ENCODE measurements at places on chromosomes 5 and 9.

DNA sequence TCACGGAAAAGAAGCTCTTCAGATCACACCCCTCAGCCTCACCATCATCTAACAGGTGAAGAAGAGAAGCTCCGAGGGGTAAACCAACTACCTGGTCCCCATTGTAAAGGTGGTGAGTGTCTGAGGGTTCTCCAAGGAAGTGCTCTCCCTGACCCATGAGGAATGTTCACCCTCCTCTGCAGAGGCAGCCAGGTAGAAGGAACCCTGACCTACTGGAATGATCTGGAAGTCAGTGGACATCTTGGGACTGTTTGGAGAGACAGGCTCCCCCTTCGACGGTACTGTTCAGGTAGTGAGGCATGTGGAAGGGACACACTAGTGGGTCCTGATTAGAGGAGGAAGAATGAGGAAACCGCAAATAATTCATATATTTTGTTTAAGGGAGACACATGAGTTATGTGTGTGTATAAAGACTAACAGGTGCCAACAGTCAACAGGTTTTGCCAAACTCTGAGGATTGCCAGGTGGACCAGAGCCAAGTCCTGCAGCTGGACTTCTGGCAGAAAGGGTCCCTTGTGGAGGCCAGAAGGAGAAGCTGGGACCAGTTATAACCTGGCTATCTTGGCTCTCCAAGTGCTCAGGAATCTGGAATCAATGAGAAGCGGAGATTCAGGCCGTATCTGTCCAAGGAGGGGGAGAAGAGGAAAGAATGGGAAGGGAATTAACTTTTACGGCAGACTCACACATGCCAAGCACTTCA lies 3.0 kb upstream of the ZBTB34 start:
- DNase-seq, result no peak

DNA sequence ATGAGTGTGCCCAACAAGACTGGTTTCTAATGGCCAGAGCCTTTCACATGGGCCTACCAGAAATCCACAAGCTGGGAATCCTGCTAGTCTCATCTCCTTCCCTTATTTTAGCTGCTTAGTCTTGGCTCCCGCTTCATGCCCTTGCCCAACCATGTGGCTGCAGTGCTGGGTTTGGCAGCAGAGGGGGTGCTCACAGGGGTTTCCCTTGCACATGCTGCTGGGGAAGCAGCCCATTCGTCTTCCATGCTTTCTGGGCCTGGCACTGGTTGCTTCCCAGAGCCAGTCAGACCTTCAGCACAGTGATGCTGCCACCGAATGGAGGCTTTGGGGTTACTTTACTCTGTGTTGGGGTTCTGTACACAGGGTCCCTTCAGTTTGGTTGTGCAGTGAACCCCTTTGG lies 26.3 kb downstream of the SLC46A2 start:
- DNase-seq, result no peak

DNA sequence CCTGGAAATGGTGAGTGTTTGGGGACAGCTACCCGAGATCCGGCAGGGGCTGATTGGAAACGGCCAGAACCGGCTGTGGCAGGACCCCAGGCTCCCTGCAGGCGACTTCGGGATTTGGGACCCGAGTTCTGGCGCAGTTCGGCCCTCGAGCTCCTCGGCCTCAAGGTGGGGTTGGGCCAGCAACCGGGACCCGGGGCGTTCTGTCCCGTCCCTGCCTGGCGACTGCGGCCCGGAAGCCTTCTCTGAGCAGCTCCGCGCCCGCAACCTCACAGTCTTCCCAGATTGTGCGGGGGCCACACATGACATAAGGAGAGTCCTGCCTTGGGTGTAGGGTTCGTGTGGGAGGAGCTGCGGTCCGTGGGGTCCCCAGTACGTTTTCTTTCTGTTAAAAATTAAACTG lies 23.2 kb upstream of the NEURL1B start:
- no peak for DNase-seq

- DNase-seq, result no peak
These were observed 1.1 kb downstream of the CFAP90 start for GRCh38 chr5:7849681-7850394.

GRCh38 chr5:139118804-139119203 lies 79.4 kb downstream of the SIL1 start:
- DNase-seq, result no peak

- DNase-seq, result no peak
These were observed 117.9 kb upstream of the CDH12 start for GRCh38 chr5:22970956-22971618.

GRCh38 chr5:168315416-168316138 lies 24.1 kb downstream of the WWC1 start:
- DNase-seq, result no peak

DNA sequence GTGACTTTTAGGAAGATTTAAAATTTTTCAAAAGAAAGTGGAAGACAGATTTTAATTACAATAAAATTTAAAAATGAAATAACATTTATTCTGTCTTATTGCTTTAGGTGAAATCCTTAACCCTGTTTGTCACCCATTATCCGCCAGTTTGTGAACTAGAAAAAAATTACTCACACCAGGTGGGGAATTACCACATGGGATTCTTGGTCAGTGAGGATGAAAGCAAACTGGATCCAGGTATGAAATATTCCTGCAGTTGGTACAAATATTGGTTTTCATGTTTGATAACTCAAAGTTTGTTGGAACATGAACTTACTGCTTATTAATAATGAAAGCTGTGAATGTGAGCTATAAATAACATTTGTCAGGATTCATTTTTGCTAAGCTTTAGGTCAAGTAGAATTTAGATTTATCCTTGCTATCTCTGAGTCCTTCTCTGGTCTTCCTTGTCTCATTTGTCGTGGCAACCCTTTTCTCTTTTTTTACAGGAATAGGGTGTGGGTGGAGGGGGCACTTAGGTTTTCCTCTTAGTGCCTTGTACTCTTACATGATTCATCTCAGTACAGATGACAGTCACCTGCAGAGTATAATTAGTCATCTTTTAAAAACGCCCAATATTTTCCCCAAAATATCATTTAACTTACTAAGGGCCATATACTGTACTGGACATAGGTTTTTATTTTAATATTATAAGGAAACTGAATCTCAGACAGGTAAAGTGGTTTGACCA lies 95.3 kb upstream of the RASGRF2 start:
- no peak for DNase-seq

DNA sequence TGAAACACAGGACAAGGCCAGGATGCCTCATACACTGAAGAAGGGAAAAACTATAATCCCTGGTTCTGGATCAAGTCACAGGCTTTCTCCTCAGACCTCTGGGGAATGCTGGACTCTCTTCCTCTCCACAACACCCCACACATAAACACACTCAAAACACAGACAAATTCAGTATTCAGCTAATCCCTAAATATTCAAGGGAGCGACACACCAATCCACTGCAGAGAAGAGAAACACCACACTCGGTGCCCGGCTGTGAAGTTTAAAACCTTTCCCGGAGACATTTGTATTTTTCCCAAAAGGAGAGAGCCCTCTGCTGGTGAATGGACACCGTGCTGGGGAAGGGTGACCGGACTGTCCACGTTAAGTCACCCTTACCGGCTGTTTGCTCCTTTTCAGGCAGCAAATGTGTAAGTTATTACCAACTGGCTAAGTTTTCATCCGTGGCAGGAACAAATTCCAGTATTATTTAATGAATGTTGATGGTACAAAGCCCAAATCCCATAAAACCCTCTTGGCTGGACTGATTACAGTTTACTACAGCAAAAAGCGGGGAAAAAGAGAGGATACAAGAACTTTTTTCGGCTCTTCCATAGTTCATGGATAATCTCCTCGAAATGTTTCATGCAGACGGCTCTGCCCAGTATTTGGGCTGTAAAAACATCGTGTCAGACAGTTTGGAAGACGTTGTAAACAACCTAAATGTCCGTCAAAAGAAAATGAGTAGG lies 130.9 kb upstream of the SLC30A5 start:
- DNase-seq, result no peak

DNA sequence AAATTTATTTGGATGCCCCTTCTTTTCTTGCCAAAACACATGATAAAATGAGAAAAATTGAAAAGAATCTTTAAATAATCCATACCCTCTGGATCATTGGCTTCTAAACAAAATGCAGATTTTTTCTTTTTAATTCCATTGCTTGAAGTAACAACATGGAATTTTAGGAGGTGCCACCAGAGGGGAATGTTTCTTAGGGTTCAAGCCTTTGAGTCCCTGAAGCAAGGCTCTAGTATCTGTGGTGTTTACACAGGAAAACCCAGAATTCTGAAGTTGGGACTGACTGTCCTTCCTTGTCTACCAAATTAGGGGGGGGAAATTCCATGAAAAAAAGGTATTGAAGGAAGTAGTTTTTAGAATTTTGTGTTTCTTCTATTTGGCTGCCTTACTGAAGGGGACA lies 69.4 kb downstream of the LMNB1 start:
- no peak for DNase-seq

GRCh38 chr9:105238302-105238701 lies 6.1 kb upstream of the SLC44A1 start:
- no peak for DNase-seq

GRCh38 chr9:77899679-77900354 lies 131.8 kb downstream of the GNAQ start:
- no peak for DNase-seq

Measured in stimulated activated CD8-positive, alpha-beta memory T cell treated with anti-CD3 and anti-CD28 coated beads, Interleukin-15, amount 100 ng/mL, for 1 hour (primary cell).